Fibroblast of villous mesenchyme (primary cell): ENCODE measurements at places on chromosomes 16 and 17. TPM values are rescaled to one million over a fixed set of nuclear protein-coding genes. Genes with fewer than 3 reads are reported as not detected.

The CORO6 gene
- total RNA-seq, result 5.6 and 7.4 TPM in 2 replicates

The CFAP52 gene
- 0.43 TPM in 1 of 2 replicates, not detected in the other for total RNA-seq

The DNAH17 gene
- total RNA-seq, result not detected in 2 replicates

GRCh38 chr16:6207580-6207979 lies 1110.0 kb upstream of the EEF2KMT start:
- no peak for DNase-seq

DNA sequence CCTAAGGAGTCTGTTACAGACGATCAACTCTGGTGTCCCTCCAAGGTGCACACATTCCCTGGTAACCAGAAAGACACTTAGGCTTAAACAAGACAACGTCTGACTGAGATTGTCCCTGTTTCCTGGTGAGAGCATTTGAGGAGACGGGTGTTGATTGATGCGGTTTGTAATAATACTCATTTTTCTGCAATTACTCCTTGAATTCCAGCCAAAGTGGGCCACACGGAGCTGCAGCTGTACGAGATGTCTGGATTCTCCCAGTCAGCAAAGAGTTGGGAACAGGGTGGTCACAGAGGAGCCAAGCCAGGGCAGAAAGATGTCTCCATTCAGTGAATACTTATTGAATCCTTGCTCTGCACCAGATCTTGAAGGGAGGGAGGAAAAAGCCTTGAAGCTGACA lies 30.9 kb upstream of the CES5A start:
- DNase-seq, result no peak

DNA sequence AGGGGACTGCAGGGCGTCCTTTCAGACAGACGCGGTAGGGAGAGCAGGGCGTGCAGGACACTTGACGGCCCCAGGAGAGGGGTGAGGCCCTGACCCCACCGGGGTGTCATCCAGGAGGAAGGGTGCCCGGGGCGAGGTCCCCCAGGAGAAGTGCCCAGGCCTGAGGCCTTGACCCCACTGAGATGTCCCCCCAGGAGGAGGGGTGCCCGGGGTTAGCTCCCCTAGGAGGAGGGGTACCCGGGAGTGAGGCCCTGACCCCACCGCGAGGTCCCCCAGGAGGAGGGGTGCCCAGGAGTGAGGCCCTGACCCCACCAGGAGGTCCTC lies 27.2 kb upstream of the METRNL start:
- no peak for DNase-seq
